ENCODE measurements at places on chromosomes 2 and 18.

DNA sequence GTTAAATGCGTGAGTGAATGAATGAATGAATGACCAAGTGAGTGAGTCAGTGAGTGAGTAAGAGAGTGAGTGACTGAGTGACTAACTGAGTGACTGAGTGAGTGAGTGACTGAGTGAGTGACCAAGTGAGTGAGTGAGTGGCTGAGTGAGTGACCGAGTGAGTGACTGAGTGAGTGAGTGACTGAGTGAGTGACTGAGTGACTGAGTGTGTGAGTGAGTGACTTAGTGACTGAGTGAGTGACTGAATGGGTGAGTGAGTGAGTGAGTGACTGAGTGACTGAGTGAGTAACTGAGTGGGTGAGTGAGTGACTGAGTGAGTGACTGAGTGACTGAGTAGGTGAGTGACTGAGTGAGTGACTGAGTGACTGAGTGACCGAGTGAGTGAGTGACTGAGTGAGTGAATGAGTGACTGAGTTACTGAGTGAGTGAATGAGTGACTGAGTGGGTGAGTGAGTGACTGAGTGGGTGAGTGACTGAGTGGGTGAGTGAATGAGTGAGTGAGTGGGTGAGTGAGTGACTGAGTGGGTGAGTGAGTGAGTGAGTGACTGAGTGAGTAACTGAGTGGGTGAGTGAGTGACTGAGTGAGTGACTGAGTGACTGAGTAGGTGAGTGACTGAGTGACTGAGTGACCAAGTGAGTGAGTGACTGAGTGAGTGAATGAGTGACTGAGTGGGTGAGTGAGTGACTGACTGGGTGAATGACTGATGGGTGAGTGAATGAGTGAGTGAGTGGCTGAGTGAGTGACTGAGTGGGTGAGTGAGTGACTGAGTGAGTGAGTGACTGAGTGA, 11.3 kb downstream of the MAL start:
- no peak for DNase-seq

DNA sequence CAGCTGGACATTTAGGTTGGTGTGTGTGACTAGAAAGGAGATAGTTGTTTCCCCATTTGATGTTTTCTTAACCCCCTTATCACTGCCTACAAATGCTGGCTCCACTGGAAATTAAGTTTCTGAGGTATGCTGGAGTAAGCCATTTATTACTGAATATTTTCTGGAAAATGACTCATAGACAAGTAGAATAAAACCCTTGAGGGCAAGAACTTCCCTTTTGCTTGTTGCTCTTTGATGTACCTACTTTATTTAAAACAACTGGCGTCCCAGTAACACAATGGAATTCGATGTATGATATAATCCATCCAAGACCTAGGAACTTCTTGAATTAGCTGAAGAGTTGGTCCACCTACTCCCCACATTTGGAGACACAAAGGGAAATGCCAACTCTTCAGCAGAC, 33.3 kb upstream of the SESTD1 start:
- peak; percentile 27 for DNase-seq

- DNase-seq: no peak
Measured at GRCh38 chr2:199470361-199470671, 12.6 kb upstream of the SATB2 start.

DNA sequence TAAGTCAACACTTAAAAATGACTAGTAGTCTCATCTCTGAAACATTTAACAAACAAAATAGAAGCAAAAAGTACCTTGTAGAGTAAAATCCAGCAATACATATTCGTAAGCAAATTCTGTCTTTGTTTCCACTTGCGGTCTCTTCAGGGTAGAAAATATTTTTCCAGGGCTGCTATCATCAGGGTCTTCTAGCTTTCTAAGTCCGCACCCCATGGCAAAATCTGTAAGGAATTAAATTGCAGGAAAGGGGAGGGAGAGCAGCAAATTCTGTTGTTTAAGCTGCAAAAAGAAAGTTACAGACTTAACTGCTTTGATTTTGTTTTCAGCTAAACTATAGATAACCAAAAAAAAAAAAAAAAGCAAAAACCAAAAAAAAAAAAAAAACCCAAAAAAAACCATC, at the start of gene RFTN2:
RFTN2 (minus strand) TSS at position 342 of the 400 bp plus-strand sequence; CDS start at position 213, 129 bp downstream.
- peak; percentile 3 for DNase-seq

DNA sequence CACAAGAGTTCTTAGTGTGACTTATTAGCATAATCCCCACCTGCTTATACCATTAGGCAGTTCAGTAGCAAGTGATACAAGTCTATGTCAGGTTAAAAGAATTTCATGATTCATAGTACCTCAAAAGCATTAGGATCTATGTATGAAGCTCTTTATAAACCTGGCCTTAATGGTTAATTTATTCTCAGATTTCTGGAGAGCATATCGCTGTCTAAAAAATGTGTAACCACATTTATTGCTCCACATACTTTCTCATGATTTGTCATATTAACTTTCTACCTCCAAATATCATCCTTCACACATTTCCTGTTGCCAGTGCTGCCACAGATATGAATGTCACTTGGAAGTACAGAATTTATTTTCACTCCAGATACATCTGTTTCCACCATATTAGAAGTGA, 332.8 kb upstream of the MAP2 start:
- DNase-seq: no peak

DNA sequence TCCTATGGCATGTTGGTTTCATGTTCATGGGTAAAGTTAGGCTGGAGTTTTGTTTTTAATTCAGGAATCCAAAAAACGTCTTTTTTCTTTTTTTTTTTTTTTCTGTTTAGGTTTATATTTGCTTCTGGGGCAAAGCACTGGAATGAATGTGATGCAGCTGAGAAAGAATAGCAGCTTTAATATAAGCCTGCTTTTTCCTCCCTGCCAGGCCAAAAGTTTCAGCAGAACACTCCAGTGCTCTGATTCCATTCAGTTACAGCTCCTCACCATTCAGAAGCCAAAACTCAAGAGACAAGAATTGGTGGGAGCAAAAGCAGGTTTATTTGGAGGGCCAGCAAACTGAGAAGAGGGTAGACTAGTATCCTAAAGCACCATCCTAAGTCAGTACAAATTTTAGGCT, 102.7 kb upstream of the PELI1 start:
- no peak for DNase-seq

GRCh38 chr2:105055613-105056012, 17.7 kb downstream of the MRPS9 start:
- DNase-seq: no peak

GRCh38 chr2:112765251-112765650, 842 bp upstream of the CKAP2L start:
- no peak for DNase-seq

DNA sequence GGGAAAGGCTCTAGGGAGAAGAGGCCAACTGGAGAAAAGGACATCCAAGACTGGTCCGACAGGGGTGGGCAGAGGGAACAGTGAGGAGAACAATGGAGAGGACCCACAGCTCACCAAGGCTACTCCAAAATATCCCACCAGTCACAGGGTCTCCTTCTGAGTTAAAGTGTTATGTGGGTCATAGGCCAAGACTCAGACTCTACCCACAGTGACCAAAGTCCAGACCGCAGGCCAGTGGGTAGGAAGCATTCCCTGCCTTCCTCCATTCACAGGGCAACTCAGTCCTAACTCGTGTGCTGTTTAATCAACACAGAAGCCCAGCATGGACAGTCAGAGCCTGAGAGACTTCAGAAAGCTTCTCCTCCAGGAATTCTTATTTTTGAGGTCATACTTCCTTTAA, 260.6 kb downstream of the SMAD2 start:
- DNase-seq: no peak

Measured in EH (cell line).